Activated CD4-positive, CD25-positive, alpha-beta regulatory T cell (primary cell): ENCODE measurements at places on chromosomes 16 and 17.

DNA sequence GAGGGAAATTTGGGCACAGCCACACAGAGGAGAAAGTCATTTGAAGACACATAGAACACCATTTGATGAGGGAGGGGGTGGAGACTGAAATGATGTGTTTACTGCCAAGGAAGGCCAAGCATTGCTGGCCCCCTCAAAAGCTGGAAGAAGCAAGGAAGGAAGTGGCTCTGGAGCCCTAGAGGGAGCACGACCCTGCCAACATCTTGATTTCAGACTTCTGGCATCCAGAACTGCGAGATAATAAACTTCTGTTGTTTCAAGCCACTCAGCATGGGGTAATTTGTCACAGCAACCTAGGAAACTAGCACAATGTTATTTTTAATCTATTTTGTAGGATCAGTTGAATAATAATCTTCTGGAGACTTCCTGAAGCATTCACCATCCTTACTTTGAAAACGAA, 314.8 kb upstream of the GOT2 start:
- DNase-seq = no peak

GRCh38 chr16:62921904-62922303, 885.7 kb upstream of the CDH8 start:
- DNase-seq = no peak

GRCh38 chr16:26605626-26606271, 461.0 kb upstream of the C16orf82 start:
- DNase-seq = no peak

DNA sequence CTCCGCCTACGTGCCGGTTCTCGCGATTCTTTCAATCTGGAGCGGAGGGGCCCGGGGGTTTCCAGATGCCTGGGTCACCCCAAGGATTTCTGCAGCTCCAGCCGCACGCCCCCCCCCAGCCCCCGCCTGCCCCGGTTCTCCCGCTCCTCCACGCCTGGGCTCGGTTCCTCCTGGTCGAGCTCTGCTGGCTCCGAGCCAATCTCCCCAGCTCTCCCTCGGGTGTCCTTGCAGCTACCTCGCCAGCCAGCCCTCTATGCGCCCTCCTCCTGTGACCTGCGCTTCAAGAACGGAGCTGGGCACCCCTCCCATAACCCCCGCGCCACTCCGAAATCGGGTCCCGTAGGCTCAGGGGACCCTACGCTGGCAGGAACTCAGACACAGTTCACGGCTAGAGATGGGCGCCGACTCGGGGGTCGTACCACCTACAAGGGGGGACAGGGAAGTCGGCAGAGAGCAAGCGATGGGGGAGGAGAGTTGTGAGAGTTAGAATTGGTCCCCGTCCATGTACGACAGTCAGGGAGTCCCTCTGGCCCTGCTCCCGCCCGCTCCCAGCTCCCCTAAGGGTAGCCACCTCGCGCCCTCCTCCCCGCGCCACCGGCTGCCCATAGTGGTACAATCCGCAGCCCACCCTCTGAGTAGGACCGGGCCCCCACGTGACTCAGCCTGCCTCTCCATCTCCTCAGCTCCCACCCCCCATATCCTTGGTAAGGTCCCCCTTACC, 961 bp downstream of the FGF11 start:
- no peak for DNase-seq

GRCh38 chr17:82545071-82545462, 25.5 kb downstream of the FOXK2 start:
- DNase-seq = no peak

DNA sequence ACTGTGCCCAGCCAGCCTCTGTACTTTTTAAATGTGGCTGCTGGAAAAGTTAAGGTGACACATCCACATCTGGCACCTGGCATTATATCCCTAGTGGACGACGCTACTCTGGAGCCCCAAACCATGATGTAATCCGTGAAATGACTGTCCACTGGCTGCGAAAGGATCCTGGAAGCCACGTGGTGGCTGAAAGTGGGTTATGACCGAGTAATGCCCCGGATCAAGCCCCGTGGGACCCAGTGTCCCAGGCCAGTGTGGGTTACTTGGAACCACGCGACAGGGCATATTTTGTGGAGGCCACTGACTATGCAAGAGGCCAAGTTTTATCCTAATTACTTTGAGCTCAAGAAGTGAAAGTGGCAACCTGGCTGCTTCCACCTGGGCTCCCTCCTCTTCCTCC, 79.6 kb downstream of the PGS1 start:
- no peak for DNase-seq

DNA sequence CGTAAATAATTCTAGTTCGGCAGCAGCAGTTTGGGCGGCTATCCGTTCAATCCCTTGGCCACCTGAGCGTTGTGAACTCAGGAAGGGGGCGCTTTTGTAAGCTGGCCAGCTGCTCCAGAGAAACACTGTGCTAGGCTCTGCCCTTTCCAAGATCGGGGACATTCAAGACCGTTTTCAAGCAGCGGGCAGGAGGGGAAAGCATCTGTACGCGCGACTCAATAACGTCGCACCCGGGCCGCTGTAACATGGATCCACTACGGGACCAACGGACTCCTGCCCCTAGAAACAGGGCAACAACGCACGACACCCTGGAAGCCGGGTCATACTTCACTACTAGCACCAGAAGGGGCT, 463 bp downstream of the TOP2A start:
- DNase-seq = no peak

DNA sequence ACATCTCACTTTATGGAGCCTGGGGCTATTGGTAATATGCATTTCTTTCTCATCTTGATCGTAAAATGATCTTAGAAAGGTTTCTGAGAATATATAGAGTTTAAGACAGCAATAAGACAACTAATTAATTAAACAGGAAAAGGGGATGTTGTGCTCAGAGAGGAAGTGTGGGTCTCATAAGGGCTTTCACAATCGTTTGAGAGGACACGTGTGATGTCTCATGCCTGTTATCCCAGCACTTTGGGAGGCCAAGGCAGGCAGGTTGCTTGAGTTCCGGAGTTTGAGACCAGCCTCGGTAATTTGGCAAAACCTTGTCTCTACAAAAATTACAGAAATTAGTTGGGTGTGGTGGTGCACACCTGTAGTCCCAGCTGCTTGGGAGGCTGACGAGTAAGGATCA, 295.6 kb downstream of the WWOX start:
- no peak for DNase-seq
